ENCODE measurements at places on chromosomes 7 and 10.

DNA sequence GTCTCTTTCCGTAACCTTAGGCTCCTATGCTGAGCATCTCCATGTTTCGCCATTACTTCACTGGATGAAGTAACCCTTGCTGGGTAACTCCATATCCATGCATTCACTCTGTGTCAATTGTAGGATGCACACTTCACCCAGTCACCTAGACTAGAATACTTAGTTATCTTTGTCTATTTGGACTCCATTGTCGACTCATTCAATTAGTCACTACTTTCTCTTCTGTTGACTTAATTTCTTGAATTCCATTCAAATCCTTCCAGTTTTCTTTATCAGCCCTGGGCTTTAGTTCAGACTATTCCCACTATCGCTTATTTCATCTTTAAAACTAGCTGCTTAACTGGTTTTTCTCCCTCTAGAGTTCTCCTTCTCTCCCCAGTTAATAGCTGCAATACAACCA, 111.3 kb upstream of the TNS3 start:
- peak; percentile 33 for DNase-seq

GRCh38 chr7:25391295-25391861, 163.1 kb upstream of the NPVF start:
- no peak for DNase-seq

DNA sequence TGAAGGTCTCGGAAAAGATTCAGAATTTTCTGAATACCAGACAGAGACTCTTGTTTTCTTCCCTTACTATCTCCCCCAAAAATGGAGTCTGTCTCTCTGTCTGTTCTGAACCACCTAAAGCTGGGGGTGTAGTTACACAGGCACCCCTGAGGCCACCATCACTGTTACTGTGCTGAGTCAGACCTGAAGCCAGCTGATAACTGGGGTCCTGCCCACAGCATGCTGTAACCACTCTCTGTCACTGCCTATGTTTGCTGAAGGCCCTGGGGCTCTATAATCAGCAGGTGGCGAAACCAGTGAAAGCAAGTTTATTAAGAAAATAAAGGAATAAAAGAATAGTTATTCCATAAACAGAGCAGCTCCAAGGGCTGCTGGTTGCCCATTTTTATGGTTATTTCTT, 575.2 kb upstream of the POT1 start:
- DNase-seq: no peak

DNA sequence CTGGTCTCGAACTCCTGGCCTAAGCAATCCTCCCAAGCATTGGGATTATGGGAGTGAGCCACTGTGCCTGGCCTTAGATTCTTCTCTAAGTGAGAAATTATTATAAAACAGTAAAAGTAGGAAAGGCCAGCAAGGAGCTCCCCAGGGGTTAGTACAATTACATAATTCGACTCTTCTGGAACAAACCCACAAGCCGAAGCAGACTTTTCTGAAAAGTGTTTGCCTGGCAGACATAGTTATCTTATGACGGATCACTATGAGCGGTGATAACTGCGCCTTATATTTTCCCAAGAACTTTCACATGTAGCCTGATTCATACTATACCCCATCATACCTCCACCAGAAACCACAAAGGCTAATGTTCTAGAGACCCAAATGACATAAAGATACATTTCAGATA, 30.2 kb upstream of the SH3PXD2A start:
- DNase-seq: peak; percentile 15

GRCh38 chr7:151677581-151678226, 158.0 kb upstream of the RHEB start:
- no peak for DNase-seq

DNA sequence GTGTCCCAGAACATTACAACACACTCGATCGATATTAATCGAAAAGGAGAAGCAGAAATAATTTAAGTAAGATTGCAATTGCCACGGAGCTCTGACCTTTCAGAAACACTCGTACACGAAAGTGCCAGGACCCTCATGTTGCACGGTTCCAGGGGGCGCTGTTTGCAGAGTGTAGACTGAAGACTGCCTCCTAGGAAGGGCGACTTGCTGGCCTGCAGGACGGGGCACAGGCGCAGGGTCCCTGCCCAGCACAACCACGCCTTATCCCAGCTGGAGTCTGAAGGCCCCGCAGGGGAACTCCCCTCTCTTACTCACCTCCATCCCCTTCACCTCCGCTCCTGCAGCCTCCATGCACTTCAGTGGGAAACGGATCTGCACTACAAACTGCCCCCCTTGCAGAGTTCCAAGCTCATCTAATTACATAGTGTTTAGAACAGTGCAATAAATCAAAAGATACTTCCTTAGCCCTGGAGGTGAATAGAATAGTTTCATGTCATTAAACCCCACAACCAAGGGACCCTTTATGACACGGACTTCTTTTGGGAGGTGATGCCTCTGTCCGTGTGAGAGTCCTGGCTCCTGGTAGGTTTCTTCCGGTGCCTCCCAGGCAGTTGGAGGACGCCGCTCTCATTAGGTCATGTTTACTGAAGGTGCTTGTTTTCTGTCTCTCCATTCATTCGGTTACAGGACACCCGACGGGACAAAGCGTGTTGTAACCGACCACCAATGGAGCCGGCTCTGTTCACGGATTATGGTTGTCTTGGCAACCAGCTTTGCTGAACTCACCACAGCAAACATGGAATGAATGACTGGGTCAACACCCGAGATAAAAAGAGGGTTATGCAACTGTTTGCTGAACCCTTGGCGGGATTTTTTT, 262.2 kb downstream of the BAMBI start:
- DNase-seq: peak; percentile 11

DNA sequence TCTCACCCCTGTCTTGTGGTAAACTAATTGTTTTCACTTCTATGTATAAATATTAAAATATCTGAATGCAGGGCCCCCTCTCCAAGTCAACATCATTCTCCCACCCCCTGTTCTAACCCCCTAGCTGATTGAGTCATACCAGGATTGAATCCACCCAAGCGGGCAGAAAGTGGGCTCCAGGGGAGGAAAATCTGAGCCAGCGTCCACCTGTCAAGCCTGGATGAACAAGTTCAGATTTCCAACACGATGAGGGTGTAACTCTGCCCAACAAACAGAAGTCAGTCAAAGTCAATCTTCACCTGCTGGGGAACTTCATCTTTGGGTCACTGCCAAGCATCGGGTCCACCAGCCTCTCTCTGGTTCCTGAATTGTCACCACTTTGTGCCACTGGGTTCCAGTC, 162.9 kb upstream of the CELF2 start:
- no peak for DNase-seq

DNA sequence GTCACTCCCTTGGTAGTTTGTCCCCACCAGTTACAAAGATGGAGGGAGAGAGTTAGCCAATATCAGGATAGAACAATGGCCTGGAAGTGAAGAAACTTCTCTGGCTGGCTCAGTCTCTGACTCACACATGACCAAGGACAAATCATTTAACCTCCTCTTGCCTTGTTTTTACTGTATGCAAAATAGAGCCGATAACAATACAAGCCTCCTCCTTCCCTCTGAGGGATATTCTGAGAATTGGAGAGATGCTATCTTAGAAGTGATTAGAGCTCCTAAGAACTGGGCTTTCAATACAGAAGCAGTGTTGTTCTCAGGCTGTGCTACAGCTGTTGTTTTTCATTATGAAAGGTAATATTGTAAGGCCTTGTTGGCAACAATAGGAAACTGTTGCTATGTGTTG, 87.7 kb upstream of the EGR2 start:
- DNase-seq: no peak

- DNase-seq: peak; percentile 57
These were observed 11.5 kb upstream of the DLD start for GRCh38 chr7:107879400-107880035.

- DNase-seq: no peak
These were observed 59.3 kb downstream of the SEC61G start for GRCh38 chr7:54699715-54700114.

- DNase-seq: peak; percentile 34
These were observed 282.5 kb downstream of the BMPER start for GRCh38 chr7:34187798-34188307.

DNA sequence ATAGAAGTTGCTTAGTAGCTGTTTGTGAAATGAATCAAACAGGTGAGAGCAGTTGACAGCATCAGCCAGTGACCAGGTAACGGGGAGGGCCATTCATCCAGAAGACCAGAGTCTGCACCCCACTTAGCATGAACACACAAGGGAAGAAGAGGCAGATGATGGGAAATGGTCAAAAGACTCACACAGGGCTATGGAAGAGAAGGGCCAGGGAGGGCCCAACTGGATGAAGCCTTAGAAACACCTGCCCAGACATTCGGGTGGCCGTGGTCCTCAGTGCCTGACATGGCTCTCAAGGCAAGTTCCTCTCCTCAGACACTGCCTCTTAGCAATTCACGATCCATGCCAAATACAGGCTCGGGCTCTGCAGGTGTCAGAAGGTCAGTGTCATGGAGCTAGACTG, 354.1 kb downstream of the TCERG1L start:
- DNase-seq: no peak

GRCh38 chr7:132425942-132426341, 150.3 kb downstream of the PLXNA4 start:
- DNase-seq: no peak

- no peak for DNase-seq
These were observed 22.3 kb upstream of the RHBDD2 start for GRCh38 chr7:75856536-75856935.

GRCh38 chr10:116919706-116920105, 70.4 kb downstream of the ENO4 start:
- no peak for DNase-seq

GRCh38 chr7:35252612-35253459, 1.1 kb downstream of the TBX20 start:
- DNase-seq: no peak

GRCh38 chr7:27576360-27576944, 86.2 kb downstream of the HIBADH start:
- DNase-seq: peak; percentile 55

DNA sequence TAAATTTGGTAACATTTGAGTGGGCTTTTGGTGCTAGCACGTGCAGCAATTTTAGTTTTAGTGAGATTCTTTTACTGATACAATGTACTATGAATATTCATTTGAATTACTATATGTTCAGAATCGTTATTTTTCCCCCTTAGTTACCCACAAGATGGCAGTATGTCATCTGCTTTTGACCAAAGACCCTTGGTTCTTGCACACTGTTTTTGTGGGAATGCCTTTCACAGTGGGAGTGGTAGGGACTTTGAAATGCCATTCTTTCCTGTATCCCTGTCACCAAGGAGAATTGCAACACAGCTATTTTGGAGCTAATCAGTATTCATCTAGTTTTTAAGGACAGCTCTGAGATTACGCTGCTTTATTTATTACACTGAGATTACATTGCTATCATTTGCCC, 40.6 kb downstream of the SEC23IP start:
- DNase-seq: no peak
